Psoas muscle (tissue), 8 donors: ENCODE measurements at places on chromosomes 2 and 18. TPM values are rescaled to one million over a fixed set of nuclear protein-coding genes. Genes with fewer than 3 reads are reported as not detected.

SPC25 gene
- total RNA-seq = not detected

DNA sequence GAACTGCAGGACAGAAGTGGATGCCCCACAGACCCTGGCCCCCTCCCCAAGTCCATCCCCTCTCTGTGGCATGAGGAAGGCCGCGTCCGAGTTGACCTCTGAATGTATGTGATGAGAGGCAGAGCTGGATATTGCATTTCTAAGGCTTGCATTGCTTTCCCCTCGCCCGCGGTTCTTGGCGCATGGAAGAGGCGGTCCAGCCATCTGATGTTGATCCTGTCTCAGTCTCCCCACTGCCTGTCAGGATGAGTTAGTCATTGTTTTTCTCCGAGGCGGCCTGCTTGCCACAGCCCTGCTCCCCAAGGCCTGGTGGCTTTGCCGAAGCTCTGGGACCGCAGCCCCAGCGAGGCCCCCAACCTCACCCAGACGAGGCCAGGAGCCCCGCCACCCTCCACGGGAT lies 88.6 kb downstream of the SMAD7 start:
- H3K27me3 ChIP-seq = no peaks in the 10 kb centered on the region
- H3K27ac ChIP-seq = no peak overlapping the region
- DNase-seq = no peak
- H3K4me1 ChIP-seq = no peaks in the 10 kb centered on the region
- no peaks in the 10 kb centered on the region for H3K36me3 ChIP-seq
- H3K4me3 ChIP-seq = no peak overlapping the region

DNA sequence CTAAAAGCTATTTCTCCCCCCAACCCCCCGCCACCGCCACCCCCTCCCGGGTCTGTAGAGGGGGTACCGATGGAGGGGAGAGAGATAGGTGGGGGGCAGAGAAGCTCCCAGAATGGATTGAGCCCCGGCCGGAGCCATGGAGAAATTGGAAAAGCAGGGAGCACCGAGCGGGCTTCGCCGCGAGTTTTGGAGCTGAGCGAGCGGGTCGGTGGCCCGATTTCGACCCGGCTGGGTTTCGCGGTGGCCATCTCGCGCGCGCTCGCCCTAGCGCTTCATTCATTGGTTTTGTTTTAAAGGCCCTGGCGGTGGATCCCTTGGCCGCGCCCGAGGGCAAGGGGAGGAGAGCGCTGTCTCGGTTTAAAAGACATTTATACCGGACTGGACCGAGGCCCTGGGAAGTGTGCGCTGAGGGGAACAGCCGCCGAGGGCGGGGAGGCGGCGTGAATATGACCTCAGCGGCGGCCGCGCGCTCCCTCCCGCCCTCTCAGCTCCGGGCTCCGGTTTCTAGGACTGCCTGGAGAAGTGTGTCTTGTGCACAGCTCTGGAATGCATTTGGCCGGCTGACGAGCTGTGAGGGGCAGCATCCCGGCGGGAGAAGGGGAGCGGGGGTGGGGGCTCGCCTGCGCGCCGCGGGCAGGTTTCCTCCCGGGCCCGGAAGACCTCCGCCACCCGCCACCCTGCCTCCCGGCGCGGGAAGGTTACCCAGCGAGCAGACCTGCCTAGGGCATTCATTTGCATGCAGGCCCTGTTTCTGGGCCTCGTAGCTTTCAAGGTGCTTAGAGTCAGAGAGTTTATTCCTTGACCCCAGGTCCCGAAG lies 1.7 kb upstream of the SMAD7 start:
- H3K36me3 ChIP-seq = no peaks in the 10 kb centered on the region
- peaks cover 38% of the 10 kb centered on the region for H3K4me1 ChIP-seq
- no peaks in the 10 kb centered on the region for H3K27me3 ChIP-seq
- H3K27ac ChIP-seq = peak overlapping the region; percentile 99
- peak; percentile 85 for DNase-seq

GRCh38 chr2:237723602-237724001 lies 75.0 kb upstream of the RBM44 start:
- H3K4me3 ChIP-seq = no peak overlapping the region
- peaks cover 7% of the 10 kb centered on the region for H3K36me3 ChIP-seq
- peaks cover 71% of the 10 kb centered on the region for H3K4me1 ChIP-seq
- H3K27me3 ChIP-seq = no peaks in the 10 kb centered on the region

DNA sequence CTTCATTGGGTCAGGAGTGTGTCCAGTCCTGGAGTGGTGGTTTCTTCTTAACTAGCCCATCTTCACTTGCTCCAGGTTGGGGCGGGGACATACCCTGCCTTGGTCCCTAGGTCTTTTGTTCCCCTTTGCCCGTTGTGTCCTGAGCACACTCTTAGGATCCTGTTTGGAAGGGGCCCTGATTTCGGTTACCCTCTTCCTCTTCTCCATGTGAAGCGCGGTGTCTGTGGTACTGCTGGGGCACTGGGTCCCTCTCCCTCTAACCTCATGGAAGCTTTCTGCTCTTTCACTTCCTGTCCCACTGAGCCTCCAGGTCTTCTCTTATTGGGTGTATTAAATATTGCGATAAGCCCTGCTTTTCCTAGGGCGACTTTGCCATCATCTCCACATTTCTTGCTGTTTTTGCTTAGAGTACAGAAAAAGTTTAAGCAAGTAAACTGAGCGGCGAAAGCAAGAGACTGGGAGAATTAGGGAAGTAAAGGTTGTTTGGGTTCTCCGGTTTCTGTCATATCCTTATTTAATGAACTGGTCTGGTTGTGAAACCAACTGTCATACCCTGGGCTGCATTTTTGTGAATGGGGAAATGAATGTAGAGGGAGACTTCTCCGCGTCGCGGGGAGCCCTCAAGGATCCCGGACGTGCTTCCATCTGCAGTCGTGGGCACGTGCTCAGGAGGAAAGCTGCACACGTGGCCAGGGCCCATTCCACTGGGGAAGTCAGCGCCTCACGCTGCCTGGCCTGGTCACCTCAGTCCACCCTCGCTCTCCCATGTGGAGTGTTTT lies 73.8 kb upstream of the B3GNT7 start:
- no peak overlapping the region for H3K27ac ChIP-seq
- DNase-seq = peak; percentile 69
- no peaks in the 10 kb centered on the region for H3K4me1 ChIP-seq

GRCh38 chr18:8229787-8230186 lies 379.4 kb upstream of the RAB12 start:
- no peak overlapping the region for H3K4me3 ChIP-seq
- no peaks in the 10 kb centered on the region for H3K27me3 ChIP-seq
- no peaks in the 10 kb centered on the region for H3K4me1 ChIP-seq
- H3K27ac ChIP-seq = no peak overlapping the region
- H3K36me3 ChIP-seq = no peaks in the 10 kb centered on the region
- no peak for DNase-seq

HOXD13 gene
- total RNA-seq = not detected

DNA sequence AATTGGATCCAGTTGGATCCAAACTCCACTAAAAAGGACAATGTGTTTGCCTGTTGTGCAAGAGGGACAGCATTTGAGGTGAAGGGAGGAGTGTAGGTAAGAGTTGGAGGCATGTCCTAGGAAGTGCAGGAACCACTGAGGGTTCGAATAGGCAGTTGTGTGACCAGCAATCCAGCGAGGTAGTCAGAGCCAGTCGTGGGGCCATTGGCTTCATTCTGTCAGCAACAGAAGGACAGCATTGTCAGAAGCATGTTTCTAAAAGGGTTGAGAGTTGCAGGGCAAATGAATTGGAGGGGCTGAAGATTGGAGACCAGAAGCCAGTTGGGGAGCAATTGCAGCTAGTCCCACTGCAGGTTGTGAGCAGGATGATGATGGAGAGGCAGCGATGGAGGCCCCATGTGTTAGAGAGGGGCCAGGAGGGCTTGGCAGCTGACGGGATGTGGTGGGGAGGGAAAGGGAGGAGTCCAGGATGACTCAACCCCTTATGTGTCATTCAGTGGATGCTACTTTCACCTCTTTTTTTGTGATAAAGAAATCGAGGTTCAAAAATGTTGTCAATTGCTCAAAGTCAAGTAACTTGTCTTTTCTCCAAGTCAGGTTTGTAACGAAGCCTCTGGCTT lies 96.7 kb upstream of the SIX3 start:
- H3K36me3 ChIP-seq = no peaks in the 10 kb centered on the region
- DNase-seq = no peak
- H3K27ac ChIP-seq = no peak overlapping the region
- H3K4me3 ChIP-seq = no peak overlapping the region
- H3K4me1 ChIP-seq = no peaks in the 10 kb centered on the region
- peaks cover 4% of the 10 kb centered on the region for H3K27me3 ChIP-seq

DNA sequence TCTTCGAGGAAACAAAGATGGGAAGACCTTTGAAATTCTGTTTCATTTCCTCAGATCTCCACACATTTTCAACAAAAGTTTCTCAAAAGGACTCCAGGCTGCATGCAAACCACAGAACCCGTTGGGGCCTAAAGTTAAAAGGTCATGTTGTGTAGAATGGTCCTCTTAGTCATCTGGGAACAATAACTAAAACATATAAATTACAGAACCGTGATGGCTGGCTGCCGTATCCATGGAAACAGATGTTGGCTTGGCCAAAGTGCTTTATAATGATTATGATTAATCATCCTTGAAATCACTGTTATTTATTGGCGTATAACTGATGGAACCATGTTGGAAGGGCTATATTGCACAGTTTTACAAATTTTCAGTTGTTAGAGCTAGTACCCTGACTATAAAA lies 182.8 kb upstream of the CRIM1 start:
- H3K4me1 ChIP-seq = no peaks in the 10 kb centered on the region
- H3K27me3 ChIP-seq = peaks cover 3% of the 10 kb centered on the region
- no peak overlapping the region for H3K4me3 ChIP-seq
- no peak overlapping the region for H3K27ac ChIP-seq
- no peak for DNase-seq

- no peak for DNase-seq
- H3K27ac ChIP-seq = no peak overlapping the region
- H3K27me3 ChIP-seq = peaks cover 4% of the 10 kb centered on the region
- no peak overlapping the region for H3K4me3 ChIP-seq
Measured at GRCh38 chr18:48022531-48023329, 92.3 kb upstream of the SMAD2 start.

DNA sequence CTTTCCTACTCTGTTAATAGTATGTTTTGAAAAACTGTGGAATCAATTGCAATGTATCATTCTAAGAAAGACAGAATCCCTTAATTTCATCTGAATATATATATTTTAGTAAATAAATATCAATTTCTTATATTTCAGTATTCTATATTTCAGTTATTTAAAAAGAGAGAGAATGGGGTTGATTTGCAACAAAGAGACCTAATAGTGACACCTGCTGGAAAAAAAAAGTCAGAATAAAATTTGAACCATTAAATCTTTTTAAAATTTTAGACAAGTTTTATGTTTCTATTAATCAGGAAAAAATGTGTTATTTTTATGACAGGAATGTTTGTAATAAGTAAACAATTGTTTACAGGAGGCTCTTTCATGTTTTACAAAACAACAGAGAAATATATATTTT lies 20.7 kb upstream of the CCNT2 start:
- no peaks in the 10 kb centered on the region for H3K27me3 ChIP-seq
- DNase-seq = no peak
- no peaks in the 10 kb centered on the region for H3K4me1 ChIP-seq
- H3K27ac ChIP-seq = no peak overlapping the region
- no peak overlapping the region for H3K4me3 ChIP-seq

ZSWIM2 gene
- total RNA-seq = not detected

GRCh38 chr2:111100087-111100764 lies 20.5 kb upstream of the BCL2L11 start:
- DNase-seq = no peak
- no peaks in the 10 kb centered on the region for H3K27me3 ChIP-seq
- no peak overlapping the region for H3K4me3 ChIP-seq
- no peaks in the 10 kb centered on the region for H3K36me3 ChIP-seq

DNA sequence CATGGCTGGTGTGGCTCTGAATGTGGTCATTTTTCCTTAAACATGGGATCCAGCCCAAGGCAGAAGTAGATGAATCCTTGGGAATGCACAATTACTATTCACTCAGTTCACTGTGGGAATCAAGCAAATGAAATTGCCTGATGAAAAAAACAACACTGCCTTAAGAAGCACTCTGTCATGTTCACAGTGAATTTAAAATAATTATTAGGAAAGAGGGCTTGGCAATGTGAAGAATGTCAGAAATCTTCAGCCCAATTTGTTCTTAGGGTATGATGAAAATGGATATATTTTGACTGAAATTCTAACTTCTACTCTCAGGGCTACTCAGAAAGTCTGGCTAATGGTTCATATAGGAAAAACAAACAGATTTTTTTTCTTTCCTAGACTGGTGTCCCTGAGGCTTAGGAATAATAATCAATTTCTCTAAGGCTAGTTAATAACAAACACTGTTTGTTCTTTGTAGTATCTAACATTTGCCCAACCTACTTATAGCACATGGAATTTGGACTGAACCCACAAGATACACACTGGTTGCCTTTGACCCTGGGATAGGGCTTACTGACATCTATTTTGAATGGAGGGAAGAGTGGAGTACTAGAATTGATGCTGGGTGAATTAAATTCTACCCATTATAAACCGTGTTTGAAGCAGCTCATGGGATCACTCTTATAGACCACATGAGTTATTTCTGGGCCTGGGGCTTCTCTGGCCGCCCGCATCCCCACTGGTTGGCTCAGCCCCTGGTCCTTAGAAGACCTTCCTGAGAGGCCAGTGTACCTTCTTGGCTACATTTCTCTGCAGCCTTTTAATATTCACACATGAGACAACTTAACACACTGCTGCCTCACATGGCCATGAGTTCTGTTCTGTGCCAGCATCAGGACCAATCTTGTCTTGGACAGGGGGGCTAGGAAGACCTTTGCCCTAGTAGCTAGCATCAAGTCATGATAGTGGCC lies 8.3 kb upstream of the MRPL33 start:
- H3K27me3 ChIP-seq = no peaks in the 10 kb centered on the region
- H3K4me1 ChIP-seq = peaks cover 8% of the 10 kb centered on the region
- H3K27ac ChIP-seq = no peak overlapping the region
- no peaks in the 10 kb centered on the region for H3K36me3 ChIP-seq
- no peak overlapping the region for H3K4me3 ChIP-seq

NEU2 gene
- total RNA-seq = not detected

DNA sequence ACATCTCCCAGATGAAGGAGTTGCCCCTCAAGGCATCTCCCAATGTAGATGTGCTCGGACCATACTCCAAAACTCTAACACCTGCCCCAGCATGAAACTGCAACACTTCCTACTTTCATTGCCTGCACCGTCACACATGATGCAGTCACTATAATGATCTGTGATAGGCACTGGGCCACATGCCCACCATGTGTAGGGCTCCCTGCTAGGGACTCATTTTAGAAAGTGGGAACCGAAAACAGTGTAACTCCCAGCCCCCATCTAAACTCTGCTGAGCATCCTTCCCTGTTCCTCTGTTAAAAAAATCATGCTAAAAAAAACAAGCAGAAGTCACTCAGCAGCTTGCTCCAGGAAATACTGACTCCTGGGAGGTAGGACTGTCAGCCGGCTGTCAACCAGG lies 496.1 kb upstream of the RAB6C start:
- no peak overlapping the region for H3K27ac ChIP-seq
- DNase-seq = no peak
- no peak overlapping the region for H3K4me3 ChIP-seq

RHBDD1 gene
- total RNA-seq = 22.2 TPM

GRCh38 chr2:239331560-239331959 lies 69.3 kb downstream of the HDAC4 start:
- no peaks in the 10 kb centered on the region for H3K36me3 ChIP-seq
- H3K4me1 ChIP-seq = peaks cover 50% of the 10 kb centered on the region
- no peaks in the 10 kb centered on the region for H3K27me3 ChIP-seq
- no peak for DNase-seq

GRCh38 chr2:64062840-64063239 lies 43.6 kb upstream of the VPS54 start:
- no peak overlapping the region for H3K27ac ChIP-seq
- no peaks in the 10 kb centered on the region for H3K27me3 ChIP-seq
- H3K36me3 ChIP-seq = no peaks in the 10 kb centered on the region

SCYGR2 gene
- not detected for total RNA-seq
